Hematopoietic multipotent progenitor cell (in vitro differentiated cells): ENCODE measurements at places on chromosomes 12 and 14.

DNA sequence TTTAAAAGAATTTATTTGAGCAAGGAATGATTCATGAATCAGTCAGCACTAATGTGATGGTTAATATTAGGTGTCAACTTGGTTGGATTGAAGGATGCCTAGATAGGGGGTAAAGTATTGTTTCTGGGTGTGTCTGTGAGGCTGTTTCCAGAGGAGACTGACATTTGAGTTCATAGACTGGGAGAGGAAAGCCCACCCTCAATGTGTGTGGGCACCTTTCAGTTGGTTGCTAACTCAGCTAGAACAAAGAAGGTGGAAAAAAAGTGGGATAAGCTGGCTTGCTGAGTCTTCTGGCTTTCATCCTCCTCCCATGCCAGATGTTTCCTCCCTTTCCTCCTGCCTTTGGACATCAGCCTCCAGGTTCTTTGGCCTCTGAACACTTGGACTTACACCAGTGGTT, 47.2 kb downstream of the TESPA1 start:
- DNase-seq = no peak

DNA sequence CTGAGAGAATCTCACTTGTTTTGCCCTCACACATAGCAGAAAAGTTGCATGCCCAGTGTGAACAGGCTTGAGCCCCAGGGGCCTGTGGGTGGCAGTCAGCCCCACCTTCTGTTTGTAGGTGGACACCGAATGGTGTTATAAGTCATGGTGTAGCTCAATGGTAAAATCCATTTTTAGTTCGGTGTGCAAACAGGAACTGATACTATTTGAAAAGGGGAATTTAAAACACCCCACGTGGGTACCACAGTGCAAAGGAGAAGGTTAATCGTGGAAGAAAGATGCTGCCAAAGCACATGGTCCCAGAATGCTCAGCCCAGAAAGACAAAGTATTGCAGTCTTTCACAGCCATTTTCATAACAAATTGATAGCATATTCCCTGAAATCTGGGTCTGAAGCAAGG, 71.8 kb upstream of the GZMB start:
- DNase-seq = no peak

DNA sequence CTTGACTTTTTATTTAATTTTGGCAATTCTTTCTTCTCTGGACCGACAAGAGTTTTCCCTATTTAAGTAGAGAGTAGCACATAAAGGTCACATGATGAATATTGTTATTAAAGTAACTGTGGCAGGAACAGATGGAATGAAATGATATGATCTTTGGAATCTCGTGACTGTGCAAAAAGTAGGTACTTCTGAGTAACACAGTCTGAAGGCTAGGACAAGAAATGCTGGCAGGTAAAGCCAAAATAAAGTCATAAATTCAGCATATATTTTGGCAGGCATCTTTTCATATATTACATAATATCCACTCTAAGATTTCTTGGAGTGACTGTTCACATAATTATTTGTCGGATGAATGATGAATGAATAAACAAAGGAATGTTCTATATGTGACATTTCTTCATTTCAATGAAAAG, 121.4 kb downstream of the EFCAB11 start:
- no peak for DNase-seq

DNA sequence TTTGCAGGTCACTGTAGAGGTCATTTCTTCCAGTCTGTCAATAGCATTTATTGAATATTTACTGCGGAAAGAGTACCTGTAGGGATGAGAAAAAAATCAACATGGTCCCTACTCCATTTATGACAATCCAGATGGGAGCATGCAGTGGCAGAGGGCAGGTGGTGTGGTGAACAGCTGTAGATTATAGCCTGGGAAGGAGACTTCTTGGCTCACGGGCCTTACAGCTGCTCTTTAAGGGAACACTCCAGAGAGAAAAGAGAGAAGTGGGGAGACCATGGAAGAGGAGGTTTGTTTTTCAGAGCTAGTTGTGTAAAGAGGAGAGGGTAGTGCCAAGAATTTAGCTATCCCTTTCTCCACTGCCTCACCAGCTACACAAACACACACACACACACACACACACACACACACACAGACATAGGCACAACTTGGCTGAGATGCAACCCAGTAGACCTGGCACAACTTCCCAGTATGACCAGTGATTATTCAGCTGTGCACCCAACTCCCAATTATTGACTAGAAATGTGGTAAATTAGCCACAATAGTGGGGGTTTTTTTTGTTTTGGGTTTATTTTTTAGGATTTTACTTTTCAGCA, 41.0 kb downstream of the GPHB5 start:
- DNase-seq = no peak

GRCh38 chr14:21669284-21669683, 4.3 kb downstream of the OR4E1 start:
- DNase-seq = no peak

GRCh38 chr14:85063747-85064146, 466.2 kb upstream of the FLRT2 start:
- DNase-seq = no peak

DNA sequence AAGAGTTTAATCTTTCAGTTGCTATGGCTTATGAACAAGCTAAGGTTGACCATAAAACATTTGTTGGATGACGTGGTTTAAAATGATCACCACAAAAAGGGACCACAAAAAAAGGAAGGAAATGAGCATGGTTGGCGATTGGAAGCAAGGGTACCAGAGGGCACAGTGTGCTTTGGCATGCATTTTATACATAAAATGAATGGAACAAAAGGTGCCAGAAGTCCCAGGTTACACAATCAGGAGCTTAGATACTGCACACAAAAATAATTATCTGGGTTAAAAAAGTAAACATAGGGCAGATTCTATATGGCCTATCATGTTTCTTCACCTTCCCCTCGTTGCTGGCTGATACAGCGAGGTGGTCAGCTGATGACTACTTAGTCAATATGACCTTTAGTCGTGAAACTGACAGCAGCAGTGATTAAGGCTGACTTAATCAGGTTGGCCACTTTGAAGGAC, 50.7 kb downstream of the ZC3H14 start:
- peak; percentile 62 for DNase-seq

GRCh38 chr14:76006253-76006652, 20.7 kb downstream of the IFT43 start:
- no peak for DNase-seq

DNA sequence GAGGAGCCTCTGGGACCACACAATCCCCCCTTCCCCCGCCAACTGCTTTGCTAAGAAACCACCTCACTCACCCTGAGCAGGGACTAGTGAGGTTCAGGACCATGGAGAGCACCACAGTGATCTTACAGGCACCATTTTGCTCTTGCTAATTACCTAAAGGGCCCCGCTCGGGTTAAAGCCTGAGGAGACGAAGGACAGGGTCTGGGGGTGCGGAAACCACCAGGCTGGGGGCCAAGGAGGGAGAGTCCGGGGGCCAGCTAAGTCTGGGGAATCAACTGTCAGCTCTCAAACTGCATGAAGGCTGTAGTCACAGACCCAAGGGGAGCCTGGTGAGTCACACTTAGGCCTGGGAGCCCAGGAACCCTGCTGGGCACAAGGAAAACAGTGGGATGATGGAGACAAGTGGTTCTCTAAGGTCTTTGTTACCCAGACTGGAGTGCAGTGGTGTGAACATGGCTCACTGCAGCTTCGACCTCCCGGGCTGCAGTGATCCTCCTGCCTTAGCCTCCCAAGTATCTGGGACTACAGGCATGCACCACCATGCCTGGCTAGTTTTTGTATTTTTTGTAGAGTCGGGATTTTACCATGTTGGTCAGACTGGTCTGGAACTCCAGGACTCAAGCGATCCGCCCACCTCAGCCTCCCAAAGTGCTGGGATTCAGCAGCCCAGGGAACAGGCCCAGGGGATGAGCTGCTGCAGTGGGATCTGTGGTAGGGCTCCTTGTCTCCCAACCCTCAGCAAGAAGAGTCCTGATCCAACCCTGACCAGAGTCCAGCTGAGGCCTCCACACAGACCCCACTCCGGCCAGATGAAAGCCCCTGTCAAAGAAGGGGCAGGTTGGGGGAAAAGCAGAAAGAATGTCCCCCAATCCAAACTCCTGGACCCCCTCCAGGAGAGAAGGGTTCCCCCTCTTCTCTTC, 98.8 kb downstream of the CALM1 start:
- peak; percentile 19 for DNase-seq

DNA sequence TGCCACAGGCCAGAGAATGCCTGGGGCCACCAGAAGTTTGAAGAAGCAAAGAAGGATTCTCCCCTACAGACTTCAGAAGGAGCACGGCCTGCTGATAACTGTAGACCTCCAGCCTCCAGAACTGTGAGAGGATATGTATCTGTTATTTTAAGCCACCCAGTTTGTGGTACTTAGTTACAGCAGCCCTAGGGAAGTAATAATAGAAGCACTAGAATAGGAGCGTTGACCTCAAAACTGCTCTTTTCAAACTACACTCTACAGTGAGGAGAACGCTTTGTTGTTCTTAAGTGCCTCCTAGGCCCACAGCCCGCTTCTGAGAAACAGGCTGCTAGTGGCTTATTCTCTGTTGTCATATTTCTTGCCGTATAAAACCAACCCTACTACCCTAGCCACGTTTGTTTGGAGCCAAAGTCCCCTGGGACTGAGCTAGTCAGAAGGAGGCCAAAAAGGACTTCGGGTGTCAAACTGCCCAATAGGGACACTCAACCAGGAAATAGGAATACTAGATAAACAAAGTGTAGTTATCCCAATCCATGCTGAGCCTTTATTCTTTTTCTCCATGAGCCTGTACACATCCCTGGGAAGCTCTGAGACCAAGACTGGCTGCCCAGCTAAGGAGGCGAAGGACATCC, 38.5 kb upstream of the FRS2 start:
- no peak for DNase-seq

DNA sequence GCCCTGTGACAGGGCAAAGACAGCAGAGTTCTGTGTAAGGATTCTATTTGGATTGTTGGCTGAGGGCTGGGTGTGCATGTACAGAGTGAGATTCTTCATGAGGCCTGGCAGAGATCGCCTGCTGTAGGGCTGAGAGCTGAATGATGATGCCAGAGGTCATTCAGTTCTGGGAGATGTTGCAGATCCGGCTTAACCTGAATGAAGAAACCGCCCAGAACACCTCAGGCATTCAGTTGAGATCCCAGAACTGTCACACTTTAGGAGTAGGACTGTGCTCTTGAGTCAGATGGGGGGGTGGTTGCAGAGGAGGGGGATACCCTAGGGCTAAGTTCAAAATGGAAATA, 5.8 kb upstream of the EVL start:
- DNase-seq = no peak

GRCh38 chr12:24600551-24600950, 348.4 kb downstream of the BCAT1 start:
- DNase-seq = peak; percentile 21

DNA sequence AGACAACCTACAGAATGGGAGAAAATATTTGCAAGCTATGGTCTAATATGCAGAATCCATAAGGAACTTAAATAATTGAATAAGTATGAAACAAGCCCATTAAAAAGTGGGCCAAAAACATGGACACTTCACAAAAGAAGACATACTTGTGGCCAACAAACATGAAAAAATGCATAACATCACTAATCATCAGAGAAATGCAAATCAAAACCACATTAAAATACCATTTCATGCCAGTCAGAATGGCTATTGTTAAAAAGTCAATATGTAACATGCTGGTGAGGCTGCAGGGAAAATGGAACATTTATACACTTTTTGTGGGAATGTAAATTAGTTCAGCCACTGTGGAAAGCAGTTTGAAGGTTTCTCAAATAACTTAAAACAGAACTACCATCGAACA, 945.4 kb upstream of the FLRT2 start:
- DNase-seq = no peak

GRCh38 chr14:94659901-94660300, 47.7 kb downstream of the SERPINA3 start:
- DNase-seq = no peak

DNA sequence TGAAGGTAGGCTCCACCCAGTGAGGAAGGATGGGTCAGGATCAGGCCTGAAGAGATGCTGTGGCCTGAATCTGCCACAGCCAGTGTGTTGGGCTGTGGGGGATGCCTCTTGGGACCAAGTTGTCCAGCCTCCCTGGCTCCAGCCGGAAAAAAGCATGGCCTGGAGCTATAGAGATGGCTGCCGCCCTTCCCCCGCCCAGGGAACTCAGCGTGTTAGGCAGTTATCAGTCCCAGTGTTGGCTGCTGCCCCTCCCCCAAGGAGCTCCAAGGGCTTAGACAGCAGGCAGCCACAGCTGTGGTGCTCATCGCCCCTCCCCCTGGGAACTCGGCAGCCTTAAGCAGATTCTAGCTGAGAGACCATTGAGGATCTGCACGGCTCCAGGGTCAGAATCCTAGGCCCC, 158.0 kb downstream of the CAPZA3 start:
- no peak for DNase-seq

DNA sequence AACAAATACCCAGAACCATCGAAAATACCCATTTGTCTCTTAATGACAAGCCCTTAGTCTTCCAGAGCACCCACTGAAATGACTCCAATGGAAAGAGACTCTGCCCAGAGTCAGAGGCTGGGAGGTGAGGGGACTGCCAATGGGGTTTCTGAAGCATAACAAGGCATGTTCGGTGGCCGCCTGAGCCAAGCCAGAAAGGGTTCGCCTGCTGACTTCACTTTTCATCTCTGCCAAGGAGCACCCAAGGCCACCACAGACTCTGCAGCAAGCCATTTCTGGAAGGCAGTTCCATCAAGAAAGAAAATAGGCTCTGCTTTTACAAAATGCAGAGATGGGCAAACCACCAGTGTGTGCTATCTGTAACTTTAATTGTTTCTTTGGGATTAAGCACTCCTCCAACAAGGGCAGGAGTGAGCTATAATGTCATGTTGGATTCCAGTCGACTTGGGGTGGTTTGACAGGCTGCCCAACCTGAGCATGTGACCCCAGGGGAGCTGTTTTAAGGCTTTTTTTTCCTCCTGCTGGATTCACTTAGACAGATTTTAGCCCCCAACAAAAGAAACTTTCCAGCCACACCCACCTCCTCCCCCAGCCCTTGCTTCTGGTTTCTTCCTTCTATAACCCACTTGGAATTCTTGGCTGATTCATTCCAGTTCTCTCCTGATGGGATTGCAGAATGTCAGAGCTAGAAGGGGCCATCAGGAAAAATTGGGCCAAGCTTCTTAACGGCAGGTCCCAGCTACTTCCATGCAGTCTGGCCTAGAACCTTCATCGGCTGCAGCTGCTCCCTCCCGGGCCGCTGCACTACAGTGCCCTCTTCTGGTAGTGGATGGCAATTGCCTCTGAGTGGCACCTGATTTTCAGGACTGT, 24.1 kb downstream of the CKAP4 start:
- DNase-seq = peak; percentile 54

DNA sequence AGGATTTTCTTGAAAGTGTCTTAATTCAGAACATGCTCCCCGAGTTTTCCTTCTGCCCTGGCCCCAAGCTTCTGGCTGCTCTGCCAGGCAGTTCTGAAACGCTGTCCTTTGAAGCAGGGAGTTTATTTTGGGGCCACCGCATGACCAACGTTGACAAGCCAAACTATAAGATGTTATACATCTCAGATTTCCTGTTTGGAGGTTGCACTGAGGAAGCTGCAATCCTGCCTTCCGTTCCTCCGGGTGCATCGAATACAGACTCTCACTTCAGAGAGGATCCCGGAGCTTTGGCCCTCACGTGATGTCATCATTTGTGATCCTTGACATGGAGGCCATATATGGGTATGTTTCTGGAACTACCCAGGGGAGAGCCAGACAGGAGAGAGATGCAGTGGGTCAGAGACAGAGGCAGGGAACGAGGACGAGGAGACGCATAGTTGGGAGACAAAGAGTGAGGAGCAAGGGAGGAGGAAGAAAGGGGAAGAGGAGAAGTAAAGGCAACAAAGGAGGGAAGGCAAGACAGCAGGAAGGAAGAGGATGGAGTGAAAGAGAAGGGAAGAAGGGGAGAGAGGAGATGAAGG, at the start of gene ASB2:
ASB2 (minus strand) TSS at position 94 of the 581 bp plus-strand sequence. CDS start 12,031 bp downstream, outside the sequence.
- no peak for DNase-seq

GRCh38 chr12:64304571-64304970, 82.5 kb upstream of the KICS2 start:
- no peak for DNase-seq

GRCh38 chr12:66684222-66684621, 5.3 kb upstream of the GRIP1 start:
- DNase-seq = no peak
